Midbrain (tissue), 1 donor: ENCODE measurements at places on chromosomes 7 and 10.

DNA sequence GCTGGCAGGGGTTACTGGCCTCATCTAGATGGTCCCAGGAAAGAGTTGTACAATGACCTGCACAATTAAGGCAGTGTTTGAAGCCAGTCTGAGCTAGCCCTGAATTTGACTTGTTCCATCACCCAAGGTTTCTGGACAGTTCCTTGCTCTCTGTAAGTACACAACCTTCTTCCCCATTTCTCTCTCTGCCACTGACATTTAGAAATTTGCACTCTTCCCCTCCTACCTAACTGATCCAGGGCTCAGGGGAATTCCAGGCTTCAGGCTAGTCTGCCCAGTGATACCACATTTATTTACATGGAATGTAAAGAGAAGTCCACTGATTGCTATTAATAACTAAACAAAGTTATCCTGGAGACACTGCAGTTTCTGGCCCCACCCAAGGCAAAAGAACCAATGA, 139.0 kb upstream of the GPR26 start:
- no peak for DNase-seq

DNA sequence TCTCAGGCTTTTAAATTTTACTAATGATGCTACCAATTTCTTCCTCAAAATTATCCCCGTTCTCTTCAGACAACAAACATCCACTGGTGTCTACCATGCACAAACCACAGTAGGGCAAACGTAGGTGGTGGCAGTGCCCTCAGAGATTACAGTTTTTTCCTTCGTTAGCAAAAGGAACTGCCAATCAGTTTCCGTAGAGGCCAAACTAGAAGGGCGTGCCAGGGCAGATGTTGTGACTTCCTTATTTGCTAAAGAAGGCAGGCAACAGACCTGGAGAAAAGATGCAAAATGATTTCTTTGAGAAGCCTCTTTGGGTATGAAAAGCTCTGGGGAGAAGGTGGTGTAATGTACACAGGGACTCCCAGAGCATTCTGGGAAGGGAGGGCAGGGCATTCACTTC, 7.6 kb upstream of the FAM180A start:
- DNase-seq: no peak

DNA sequence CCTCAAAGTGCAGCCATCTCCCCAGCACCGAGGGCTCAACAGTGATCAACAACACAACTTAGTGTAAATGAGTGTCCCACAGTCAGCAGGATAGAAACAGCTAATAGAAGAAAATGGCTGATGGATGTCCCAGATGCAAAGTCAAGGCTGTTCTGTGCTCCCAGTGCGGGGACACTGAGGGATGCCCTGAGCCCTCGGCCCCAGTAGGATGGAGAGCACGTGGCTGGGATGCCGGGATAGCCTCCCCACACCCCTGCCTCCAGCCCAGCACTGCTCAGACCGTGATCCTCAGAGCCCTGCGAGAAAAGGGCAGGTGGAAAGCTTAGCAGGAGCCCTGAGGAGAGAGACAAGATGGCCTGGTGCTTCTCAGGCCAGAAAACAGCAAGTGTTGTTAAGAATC, 243.9 kb upstream of the TCERG1L start:
- no peak for DNase-seq

GRCh38 chr10:110783509-110784107, 88.1 kb upstream of the PDCD4 start:
- DNase-seq: no peak

DNA sequence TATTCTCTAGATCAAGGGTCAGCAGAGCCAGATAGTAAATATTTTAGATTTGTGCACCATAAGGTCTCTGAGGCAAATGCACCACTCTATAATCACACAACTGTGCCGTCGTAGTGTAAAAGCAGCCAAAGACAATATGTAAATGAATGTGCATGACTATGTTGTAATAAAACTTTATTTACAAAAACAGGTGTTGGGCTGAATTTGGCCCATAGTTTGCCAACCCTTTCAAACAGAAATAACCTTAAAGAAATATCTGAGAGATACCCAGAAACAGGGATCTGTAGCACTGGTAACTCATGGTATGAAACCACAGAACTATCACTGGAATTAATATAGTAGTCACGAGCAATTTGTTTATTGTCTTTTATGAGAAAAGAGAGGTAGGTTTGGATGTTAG, 86.0 kb downstream of the ARID5B start:
- DNase-seq: no peak

- DNase-seq: no peak
These were observed 497.5 kb upstream of the MGMT start for GRCh38 chr10:128969551-128969950.

DNA sequence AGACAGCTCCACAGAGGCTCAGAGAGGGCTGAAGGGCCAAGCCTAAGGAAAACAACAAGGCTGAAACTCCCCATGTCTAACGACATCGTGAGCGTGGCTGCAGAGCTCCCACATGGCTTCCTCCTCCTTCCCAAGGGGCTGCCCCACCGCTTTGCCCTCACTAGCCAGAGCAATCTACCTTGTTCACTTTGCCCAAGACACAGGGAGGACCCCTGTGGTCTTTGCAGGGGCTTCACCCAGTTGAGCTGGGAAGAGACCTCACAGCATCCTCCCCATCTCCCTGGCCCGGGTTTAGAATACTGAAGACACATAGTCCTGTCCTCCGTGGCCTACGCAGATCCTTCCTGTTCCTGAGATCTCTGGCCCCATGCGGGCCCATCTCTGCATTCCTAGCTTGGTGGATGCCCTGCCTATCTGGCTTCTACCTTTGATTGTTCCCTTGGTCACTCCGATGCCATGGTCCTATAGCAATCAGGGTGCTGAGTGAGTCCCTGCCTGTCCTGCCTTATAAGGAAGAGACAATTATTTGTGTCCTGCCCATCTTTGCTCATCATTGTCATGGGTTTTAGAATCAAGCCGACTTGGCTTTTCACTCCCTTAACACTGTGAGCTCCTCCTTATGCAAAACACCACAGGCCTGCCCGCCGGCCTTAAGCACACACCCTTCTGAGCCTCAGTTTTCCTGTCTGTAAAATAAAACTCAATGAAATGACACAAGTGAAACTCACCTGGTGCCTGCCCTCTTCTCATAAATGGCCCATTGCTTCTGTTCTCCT, 73.2 kb downstream of the PARP12 start:
- DNase-seq: no peak

GRCh38 chr10:112195224-112195623, 11.7 kb upstream of the GPAM start:
- DNase-seq: no peak

DNA sequence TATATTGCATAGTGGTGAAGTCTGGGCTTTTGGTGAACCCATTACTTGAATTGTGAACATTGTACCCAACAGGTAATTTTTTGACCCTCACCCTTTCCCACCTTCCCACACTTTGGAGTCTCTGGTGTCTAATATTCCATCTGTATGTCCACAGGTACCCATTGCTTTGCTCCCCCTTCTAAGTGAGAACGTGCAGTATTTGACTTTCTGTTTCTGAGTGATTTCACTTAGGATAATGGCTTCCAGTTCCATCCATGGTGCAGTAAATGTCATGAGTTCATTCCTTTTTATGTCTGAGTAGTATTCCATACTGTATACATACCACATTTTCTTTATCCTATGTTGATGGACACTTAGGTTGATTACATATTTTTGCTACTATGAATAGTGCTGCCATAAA, 91.5 kb upstream of the KIF5B start:
- no peak for DNase-seq

DNA sequence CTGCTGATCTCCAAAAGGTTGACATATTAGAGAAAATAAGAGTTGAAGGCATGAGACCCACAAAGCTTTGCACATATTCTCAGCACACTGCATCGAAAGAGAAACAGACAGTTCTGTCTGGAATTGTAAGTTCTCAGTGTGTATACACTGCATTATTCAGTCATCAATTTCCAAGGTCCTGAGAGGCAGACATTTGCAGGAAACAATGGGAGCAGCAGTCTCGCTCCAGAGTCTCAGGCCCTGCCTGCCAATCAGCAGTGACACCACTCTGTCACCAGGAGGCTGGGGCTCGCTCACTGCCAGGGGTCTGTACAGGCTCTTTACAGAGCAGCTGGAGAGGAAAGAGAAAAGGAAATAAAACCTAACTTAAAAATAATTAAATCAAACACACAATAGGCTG, 36.3 kb downstream of the JAZF1 start:
- DNase-seq: peak; percentile 53

DNA sequence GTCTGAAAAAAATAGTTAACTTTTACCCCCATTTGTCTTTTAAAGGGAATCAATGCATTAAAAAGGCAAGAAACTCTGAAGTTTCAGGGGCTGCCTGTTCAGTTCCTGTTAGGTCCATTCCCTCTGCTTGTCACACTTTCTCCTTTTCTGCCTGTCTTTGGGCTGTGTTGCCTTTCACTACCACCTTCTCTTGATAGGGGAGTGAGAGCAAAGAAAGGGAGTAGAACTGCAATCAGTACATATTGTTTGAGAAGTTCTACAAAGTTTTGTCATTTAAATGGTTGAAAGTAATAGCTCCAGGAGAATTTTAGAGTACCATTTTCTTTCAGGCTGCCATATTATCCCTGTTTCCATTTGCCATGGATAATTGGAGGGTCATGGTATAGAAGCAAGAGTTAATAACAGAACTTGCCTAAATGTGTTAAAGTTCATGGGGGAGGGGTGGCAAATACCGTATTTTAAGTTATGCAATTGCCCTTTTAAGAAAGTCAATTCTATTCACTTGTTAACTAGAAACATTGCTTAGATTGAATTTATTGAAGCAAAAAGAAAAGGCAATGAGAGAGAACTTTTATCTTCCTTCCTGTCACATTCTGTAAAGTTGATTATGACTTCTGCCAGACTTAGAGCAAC, 38.6 kb downstream of the MPLKIP start:
- DNase-seq: no peak
